ENCODE measurements at places on chromosomes 11 and 22.

DNA sequence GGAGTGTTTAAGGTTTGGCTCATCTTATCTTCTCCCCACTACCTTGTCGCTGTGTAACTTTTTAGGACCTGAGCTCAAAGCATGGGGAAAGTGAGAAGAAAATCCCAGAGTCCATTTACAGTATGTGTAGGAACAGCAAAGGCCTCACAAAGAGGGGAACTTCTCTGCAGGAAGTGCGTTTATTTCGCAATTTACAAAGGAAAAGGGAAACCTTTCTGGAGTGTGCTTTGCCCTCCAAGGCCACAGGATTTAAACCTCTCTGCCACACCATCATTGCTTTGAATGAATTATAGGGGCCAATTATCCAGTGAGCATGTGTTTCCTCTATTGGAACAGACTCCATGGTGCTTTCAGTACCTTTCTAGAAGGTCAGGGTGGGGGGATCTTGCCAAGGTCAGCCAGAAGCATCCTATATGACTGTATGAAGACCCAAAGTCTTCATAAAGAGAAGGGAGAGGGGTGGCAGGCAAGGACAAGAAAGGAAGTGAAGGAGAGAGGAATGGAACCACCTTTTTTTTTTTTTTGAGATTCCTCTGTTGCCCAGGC is 68.1 kb upstream of the LMO2 start:
- DNase-seq = no peak

DNA sequence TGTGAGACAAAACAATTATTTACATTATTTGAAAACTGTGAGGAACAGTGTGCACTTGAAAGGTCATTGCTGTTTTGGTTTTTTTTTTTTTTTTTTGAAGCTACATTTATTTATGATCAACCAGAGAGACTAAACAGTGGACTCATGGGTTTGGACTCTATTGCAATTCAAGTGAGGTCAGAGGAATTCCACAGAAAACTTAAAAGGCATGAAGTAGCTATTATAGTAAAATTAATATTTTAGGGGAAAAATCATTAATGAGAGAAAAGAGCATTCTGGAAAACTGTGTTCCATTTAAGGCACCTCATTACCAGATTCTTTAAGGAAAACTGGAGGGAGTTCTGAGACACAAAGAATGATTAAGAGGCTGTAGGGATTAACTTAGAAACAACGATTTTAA is 102.8 kb downstream of the WNT11 start:
- DNase-seq = no peak

GRCh38 chr22:24417901-24418641 is 9.3 kb upstream of the ADORA2A start:
- DNase-seq = no peak

- DNase-seq = no peak
Observed at GRCh38 chr11:134950692-134951304, 538.8 kb upstream of the B3GAT1 start.

DNA sequence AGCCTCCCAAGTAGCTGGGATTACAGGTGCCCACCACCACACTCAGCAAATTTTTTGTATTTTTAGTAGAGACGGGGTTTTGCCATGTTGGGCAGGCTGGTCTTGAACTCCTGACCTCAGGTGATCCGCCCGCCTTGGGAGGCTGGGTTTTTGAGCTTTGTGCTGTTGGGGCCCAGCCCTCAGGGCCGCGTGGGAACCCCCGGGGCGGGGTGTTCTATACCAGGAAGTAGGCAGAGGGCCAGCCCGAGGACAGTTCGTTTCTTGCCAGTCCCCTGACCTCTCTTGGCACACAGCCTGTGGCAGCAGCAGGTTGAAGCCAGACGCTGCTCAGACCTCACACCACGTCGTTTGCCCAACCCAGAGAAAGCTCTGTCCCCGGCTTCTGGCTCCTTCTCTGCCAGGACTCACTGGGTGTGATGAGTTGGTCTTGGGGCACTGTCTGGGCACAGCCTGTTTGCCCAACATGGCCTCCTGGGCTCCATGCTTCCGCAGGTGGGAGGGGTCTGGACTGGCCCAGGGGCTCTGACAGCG is 24.9 kb upstream of the CHKA start:
- no peak for DNase-seq

GRCh38 chr11:20729597-20730105 is 60.3 kb downstream of the NELL1 start:
- DNase-seq = no peak

- no peak for DNase-seq
Observed at GRCh38 chr11:7004482-7004881, 15.7 kb downstream of the ZNF214 start.

DNA sequence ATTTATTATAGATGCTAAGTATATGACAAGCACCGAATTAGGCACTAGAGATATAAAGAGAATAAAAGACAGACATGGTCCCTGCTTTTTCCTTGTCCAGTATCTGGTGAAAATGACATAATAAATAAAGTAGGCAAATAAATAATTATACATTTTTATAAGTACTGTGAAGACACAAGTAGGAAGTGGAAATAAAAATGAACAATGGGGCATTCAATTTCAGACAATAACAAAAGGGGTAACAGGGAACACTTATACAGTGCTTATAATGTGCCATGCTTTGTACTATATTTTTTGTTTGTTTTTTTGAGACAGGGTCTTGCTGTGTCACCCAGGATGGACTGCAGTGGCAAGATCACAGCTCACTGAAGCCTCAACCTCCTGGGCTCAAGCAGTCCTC is 4.3 kb downstream of the KBTBD3 start:
- no peak for DNase-seq

DNA sequence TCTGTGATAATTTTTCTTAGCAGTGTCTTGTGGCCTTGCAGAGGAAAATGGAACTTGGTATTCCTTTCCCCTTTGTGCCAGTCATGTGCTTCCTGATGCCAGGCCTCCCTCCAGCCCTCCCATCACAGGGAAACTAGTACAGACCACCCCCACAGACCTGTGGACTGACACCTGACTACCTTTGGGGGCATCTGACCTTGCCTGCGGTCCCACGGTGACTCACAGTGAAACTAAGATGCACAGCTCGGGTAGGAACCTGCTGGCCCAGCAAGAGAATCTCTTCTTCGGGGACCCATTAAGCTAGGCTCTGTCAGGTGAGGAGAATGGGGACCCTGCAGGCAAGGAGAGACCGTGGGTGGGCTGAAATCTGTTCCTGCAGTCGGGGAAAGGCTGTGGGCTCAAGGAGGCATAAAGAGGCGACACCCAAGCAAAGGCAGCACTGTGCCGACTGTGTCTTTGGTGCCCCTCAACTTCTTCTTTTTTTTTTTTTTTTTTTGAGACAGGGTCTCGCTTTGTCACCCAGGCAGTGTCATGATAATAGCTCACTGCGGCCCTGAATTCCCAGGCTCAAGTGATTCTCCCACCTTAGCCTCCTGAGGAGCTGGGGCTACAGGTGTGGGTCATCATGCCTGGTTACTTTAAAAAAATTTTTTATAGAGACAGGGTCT is 20.8 kb upstream of the PEX26 start:
- DNase-seq = no peak

DNA sequence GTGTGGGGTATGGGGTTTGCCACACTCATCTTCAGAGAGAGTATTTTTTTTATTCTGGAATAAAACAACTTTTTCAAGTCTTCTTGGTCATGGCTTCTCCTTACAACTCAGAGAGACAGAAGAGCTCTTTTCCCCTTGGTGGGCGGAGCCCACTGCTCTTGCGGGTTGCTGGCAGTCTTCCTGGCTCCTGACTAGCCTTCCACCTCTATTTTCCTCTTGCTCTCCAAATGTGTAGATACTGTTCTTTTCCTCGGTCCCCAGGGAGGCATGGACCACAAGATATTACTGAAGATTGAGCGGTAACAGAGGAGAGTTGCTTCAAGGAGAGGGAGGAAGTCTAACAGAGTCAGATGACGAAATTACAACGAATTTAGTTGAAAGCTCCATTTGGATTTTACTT is 210.6 kb downstream of the NTM start:
- DNase-seq = no peak

- no peak for DNase-seq
Observed at GRCh38 chr11:11979488-11980117, 28.8 kb downstream of the DKK3 start.

- DNase-seq = no peak
Observed at GRCh38 chr22:46070215-46070802, 80.0 kb upstream of the PPARA start.

DNA sequence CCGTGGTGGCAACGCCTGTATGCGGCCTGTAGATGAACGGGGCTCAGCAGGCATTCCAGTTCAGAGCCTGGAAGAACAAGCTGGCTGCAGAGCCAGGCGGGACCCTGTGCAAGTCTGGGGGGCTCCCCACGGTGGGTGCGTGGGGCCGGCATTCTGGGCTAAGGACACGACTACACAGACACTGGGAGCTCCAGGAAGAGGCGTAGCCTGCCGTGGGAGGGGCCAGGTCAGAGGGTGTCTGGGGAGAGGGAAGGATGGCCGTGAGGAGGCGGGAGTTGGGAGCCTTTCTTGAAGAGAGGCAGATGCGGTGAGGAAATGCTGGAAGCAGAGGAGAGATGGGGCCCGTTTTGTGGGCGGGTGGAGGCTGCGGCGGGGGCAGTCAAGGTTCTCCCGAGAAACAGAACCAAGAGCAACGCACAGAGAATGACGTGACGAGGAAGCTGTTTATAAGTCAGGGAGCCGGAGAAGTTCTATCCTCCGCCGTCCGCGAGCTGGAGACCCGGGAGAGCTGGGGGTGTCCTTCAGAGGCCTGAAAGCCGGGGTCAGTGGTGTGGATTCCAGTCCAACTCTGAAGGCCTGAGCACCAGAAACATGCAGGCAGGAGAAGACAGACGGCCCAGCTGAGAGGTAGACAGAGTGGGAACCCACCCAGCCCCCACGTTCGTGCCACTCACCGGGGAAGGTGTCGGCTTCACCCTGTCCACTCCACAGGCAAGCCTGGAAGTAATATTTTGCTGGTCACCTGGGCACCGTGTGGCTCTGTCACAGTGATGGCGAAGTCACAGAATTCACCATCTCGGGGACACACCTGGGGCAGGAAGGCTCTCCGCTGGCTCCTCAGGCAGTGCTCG is 529.6 kb downstream of the BRD1 start:
- no peak for DNase-seq
